ENCODE measurements at places on chromosomes 6 and 20. TPM values are rescaled to one million over a fixed set of nuclear protein-coding genes. Genes with fewer than 3 reads are reported as not detected.

DNA sequence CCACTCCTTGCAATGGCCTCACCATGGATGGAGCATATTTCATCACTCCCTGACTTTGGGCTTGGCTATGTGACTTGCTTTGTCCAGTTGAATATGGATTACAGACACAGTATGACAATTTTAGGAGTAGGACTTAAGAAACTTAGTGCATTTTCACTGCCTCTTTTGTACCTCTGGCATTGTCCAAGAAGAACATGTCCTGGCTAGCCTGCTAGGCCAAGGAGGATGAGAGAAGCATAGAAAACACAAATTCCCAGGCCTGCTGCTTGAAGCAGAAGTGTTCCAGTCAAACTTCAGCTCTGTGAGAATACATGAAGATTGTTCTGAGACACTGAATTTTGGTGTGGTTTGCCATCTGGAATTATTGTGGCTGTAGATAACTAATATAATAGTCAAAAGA, 3.1 kb upstream of the MCHR2 start:
- ATAC-seq, result no peak

DNA sequence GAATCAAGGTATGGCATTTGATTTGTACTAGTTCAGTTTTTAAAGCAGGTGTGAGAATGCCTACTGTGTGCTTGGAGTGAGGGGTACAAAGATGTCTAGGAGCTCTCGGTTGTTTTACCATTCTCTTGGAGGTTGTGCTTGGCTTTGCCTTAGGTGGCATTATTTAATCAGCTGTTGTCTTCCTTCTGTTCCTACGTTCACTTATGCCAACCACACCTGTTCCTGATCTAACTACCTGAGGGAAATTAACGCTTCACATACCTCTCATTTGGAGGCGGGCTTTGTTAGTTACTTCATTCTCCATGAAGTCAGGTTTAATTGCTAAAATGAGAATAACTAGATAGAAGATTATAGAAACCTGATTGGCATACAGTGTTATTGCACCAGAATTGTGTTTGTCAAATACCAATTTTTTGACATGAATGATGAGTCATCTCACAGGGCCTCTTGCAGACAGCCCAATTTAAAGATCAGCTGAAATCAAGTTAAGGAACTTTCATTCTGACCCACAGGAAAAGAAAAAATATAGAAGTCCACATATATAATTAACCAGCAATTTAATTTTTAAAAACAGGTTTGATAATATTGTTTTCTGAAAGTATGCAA, 24.8 kb upstream of the PBOV1 start:
- ATAC-seq, result no peak

GRCh38 chr6:119436583-119436982, 87.0 kb upstream of the MAN1A1 start:
- no peak for ATAC-seq

DNA sequence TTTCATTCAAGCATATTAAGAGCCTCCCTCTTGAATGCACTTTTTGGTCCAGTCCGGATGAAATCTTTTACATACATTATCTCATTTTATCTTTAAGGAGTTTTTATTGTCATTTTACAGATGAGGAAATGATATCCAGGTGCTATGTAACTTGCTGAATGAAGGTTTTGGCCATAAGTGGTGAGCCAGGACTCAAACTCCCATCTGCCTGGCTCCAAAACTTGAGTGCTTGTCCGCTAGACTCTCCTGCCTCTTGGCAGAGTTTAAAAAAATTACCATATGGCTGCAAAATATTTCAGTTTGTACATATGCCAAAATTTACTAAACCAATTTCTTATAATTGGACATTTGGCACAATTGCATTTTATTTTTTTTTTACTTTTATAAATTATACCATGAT, 12.2 kb downstream of the PDRG1 start:
- ATAC-seq, result no peak

DNA sequence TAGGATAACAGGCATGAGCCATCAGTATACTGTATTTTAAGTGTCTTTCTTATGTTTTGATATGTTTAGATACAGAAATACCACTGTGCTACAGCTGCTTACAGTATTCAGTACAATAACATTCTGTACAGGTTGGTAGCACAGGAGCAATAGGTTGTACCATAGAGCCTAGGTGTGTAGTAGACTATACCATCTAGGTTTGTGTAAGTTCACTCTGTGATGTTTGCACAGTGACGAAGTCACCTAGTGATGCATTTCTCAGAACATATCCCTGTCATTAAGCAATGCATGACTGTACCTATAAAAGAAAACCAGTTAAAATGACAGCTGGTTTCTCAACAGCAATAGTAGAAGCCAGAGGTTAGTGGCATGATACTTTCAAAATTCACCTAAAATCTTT, 3.0 kb upstream of the ZBTB24 start:
- peak; percentile 24 for ATAC-seq

Gene KHDC1L
- not detected for total RNA-seq

Gene MAP7
- 1.2 TPM for total RNA-seq

Gene CST2
- not detected for total RNA-seq

Gene NKAIN4
- total RNA-seq, result not detected

Gene TMC2
- total RNA-seq, result not detected

All from activated T-helper 17 cell treated with anti-CD3 and anti-CD28 coated beads, Interleukin-2, amount 50 U/mL, for 72 hours (primary cell).